Activated naive CD4-positive, alpha-beta T cell treated with anti-CD3 and anti-CD28 coated beads for 36 hours (primary cell): ENCODE measurements at places on chromosomes 3 and 15.
A peak's percentile ranks its signal among the peaks of the same experiment; 100 is the strongest.

- DNase-seq: no peak
Measured at GRCh38 chr3:132443421-132443820, 26.1 kb downstream of the DNAJC13 start.

DNA sequence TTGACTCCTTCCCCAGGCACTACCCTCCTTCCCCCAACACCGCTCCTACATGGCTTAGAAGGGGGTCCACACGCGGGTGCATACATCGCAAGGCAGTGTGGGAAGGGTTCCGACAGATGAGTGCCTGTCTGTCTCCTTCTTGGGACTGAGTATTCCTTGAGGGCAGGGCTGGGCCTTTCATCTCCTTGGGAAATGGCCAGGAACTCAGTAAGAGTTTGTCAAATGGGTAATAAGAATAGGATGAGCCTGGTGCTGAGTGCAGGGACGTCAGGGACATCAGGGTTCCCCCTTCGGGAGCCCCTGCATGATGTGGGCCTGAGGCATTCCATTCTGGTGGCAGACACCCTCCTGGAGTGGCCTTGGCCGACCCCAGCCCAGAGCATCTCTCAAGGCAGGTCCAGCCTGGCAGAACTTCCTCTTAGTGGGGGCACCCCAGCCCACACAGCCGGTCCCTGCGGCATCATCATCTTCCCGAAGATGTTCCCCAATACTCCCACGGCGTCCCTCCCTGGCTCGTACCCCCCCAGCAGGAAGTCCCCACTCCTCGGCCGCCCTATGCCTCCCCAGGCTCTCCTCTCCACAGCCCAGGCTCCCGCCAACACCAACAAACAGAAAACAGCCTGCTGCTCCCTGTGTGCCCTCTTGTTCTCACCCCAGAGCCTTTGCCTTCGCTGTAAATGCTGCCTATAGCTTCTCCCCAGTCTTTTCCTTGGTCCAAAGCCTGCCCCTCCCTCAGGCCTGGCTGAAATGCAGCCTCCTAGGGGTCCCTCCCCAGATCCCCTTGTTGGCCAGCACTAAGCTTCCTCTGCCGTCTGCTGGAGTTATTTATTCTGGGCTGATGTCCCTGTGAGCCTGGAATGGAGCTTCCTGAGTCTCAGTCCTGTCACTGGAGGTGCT lies 67.5 kb upstream of the LCTL start:
- no peak for DNase-seq

GRCh38 chr3:20028905-20029331 lies 11.3 kb upstream of the KAT2B start:
- DNase-seq: no peak

- no peak for DNase-seq
Measured at GRCh38 chr3:132222868-132223538, 94.2 kb upstream of the ACP3 start.

DNA sequence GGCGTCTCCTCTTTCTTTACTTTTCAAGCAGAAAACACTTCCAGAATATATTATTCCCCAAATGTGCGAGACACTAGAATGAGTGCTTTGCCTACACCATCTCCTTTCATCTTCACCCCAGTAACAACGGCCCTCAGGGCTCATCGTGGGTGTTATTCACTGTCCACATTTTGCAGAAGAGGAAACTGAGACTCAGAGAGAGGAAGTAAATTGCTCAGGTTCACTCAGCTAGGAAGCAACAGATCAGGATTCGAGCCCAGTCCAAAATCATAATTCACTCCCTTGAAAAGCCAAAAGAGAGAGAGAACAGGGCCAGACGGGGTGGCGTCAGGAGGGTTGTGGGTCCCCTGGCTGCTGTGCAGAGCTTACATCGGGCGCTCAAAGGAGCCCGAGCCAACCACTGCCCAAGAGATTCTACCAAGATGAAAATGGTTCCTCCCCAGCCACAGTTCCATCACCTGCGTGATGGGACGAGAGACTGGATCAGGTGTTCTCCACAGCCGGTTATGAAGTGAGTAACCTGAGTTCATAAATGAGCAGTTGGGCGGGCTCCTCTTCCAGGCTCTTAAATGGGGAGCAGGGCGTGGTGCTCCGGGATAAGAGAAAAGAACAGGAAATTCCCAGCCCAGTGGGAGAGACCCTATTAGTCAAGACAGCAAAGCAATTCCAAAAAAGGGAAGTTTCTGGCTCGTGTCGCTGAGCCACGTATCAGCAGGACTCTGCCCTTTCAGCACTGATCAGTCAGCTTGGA lies 48.6 kb upstream of the FLNB start:
- no peak for DNase-seq

- peak; percentile 80 for DNase-seq
Measured at GRCh38 chr15:67101911-67102598, 36.7 kb downstream of the SMAD3 start.

DNA sequence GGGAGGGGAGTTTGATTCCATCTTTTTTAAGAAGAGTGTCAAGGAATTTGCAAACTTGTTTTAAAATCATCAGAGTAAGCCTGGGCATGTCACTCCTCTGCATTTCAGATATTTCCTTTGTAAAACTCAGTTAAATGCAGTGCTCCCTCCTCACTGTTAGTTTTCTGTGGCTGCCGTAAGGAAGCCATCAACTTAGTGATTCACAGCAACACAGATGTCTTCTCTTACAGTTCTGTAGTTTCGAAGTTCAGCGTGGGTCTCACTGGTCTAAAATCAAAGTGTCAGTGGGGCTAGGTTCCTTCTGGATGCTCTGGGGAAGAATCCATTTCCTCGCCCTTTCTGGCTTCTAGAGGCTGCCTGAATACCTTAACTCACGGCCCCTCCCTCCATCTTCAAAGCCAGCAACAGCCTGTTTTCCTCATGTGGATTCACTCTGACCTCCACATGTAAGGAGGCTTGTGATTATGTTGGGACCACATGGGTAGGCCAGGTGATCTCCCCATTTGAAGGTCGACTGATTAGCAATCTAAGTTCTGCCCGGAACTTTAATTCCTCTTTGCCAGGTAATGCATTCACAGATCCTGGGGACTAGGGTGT lies 12.4 kb downstream of the ISG20 start:
- DNase-seq: no peak

DNA sequence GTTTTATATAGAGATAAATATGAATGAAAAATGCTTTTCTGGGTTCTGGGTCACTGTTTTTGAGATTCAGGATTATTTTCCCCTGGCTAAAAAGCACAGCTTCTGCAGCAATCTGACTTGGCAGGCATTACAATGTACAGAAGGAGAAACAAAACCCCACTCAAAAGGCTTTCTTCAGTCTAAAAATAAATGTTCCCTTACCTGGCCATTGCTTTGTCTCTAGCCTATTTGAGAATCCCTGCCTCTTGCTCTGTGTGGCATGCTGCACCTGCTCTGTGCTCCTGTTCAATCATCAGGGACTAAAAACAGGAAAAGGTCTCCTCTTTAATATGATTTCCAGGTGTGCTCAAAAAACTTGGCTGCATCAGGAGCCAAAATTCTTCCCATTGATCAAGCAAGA lies 187.4 kb upstream of the STAC start:
- no peak for DNase-seq

GRCh38 chr3:20073683-20074082 lies 33.4 kb downstream of the KAT2B start:
- no peak for DNase-seq

DNA sequence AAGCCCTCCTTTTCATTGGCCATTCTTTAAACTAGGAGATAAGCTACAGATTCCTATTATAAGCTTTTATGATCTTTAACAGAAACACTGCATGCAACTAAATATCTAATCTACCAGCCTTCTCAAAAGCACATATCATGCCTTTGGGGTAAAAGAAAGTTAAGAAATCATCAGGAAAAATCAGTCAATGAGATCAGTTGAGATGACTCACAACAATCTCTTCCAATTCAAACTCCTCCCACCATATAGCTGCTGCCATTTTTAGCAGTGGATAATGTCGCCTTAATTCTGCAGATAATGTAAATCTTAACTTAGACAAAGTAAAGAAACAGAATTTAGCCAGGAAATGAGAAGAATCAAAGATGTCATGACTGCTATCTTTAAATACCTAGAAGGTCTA lies 135.2 kb upstream of the BCL6 start:
- DNase-seq: no peak

DNA sequence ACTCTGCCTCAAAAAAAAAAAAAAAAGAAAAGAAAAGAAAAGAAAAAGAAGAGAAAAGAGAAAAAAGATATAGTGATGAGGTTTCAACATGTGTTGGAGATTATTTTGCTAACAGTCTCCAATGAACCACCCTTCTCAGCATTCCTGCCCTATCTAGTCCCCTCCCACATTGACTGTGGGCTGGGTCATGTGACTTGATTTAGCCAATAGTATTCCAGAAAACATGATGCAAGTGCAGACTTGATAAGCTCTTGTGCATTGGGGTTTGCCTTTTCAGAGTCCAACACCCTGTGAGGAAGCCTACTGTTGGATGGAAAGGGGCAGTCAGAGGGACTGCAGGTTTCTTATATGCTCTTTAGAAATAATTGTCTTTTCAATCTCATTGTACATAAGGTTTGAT lies 37.8 kb upstream of the MED12L start:
- no peak for DNase-seq

DNA sequence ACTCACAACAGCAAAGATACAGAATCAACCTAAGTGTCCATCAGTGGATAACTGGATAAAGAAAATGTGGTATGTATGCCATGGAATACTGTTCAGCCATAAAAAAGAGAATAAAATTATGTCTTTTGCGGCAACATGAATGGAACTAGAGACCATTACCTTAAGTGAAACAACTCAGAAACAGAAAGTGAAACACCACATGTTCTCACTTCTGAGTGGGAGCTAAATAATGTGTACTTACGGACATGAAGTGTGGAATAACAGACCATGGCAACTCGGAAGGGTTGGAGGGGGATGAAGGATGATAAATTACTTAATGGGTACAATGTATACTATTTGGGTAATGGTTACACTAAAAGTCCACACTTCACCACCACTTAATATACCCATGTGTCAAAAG lies 600.6 kb downstream of the MAGI1 start:
- DNase-seq: no peak

- DNase-seq: no peak
Measured at GRCh38 chr15:96366526-96366877, 36.0 kb downstream of the NR2F2 start.

DNA sequence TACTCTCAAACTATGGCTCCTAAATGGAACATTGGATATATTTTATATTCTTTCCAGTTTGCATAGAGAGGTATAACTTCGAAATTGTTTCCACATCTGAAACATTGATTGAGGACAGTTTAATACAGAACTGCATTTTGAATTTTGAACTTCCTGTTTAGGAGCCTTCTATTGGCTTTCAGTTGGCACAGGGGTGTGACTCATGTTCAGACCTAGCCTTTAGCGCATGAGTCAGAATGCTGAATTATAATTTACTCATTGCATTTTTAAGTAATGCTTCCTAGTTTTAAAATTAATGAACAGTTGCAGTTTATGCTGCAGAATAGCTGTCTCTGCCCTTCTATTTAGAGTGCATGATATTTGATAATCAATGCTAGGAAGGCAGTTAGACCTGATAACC lies 751.7 kb downstream of the CADM2 start:
- no peak for DNase-seq

DNA sequence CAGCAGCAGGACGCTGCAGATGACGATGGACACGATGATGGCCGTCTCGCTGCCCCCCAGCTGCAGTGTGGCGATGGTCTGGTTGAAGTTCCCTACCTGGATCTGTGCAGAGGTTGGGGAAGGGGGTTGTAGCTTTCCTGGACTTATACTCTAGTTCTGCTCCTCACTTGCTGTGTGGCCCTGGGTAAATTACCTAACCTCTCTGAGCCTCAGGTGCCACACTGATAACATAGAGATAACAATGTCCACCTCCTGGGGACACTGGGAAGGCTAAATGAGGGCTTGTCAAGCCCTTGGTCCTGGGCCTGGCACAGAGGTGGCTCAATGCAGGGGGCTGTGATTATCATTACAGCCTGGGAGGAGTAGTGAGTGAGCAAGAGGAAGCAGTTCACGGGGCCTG lies 26.9 kb downstream of the H1-8 start:
- DNase-seq: no peak

DNA sequence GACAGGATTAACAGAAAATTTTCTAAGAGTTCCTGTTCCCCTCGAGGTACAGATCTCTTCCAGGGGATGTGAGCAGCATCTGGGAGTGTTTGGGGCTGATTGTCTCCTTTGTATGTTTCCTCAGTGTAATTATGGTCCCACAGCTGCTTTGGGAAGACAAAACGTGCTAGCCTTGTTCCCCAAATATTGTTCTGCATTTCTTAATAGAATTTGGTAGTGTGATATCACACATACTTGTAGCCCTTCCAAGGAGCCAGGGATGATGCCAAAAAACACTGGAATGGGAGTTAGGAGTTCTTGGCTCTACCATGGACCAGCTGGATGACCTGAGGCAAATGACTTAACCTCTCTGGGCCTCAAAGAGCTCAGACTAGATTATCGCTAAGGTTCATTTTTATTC lies 19.0 kb upstream of the AGBL1 start:
- no peak for DNase-seq

GRCh38 chr15:48596841-48597240 lies 48.7 kb downstream of the FBN1 start:
- DNase-seq: no peak

DNA sequence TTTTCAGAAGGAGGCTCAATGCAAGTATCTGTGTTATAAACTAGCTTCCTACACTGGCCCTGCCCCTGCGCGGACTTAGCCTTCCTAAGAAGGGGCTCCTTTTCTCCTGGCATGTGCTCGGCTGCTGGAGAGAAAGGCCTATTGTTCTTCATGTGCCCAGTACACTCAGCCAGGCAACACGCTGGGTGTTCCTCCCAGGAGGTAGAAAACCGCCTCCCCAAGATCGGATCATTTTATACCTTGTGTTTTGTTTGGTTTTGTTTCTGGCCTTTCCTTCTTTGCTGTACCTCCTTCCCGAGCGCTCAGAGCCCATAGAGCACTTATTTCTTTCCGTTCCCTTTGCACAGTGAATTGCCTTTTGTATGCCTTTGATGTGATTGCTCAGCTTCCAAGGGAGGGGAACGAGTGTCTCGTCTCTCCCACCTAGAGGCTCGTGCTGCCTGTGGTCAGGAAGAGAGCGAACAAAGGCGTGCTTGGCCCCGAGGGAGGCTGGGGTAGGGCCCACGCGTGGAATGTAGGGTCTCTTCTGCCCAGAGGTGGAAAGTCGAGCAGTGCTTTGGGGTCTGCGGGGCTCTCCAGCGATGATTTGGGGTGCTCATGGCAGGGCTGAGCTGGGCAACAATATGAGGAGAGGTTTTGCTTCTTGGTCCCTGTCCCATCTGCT lies 30.0 kb downstream of the CCNL1 start:
- DNase-seq: peak; percentile 33

DNA sequence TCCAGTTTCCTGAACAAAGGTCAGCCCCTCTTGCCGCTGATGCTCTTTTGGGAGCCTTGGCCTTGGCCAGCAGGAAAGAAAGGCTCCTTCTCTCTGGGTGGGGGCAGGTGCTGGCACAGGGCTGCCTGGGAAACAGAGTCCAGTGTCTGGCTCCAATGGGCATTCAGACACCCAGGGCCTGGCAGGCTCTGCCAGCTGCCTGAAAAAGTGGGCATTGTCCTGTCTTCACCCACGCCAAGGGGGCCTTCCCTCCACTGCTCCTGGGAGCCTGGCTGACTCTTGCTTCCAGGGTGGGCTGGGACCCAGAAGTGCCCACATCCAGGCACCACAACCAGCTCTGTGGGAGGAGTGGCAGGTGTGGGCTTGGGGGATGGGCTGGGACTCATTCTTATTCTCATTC lies 62.7 kb downstream of the RHCG start:
- no peak for DNase-seq

GRCh38 chr3:172782235-172782634 lies 31.7 kb downstream of the ECT2 start:
- DNase-seq: no peak
